Erythroblast (primary cell): ENCODE measurements at places on chromosomes 6 and 20.

DNA sequence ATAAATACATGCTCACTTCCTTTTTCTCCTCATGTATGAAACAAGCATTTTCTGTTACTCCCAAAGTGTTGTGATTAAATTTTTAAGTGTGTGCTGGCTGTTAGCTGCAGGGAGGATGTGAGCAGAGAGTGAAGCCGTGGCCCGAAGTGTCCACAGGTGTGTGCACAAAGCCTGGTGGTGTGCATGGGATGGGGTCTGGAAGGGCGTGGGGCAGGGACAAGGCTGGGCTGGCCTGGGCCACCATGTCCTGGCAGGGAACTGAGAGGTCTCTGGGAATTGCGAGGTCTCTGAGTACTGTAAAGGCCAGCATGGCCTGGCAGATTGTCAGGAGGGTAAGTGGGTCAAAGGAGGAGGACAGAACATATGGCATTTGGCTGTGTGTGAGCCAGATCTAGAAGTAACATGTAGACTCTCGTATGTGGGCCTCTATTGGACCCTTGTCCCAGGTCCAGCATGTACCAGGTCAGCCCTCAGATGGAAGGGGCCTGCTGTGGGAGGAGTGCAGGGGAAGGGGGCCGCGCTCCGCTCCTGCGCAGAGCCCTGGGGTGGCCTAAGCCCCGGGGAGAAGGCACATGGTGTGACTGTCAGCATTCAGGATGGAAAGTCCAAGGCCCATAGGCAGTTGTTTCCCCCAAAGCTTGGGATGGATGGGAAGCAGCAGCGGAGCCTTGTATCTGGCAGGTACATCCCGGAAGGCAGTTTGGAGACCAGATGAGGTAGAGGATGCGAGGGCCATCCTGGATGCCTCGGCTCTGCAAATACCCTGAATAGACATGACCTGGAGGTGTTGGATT, 45.1 kb upstream of the PHACTR3 start:
- no peak for DNase-seq

- DNase-seq: no peak
Observed at GRCh38 chr20:1374246-1374645, 18.6 kb downstream of the FKBP1A start.

- DNase-seq: no peak
Observed at GRCh38 chr6:29917857-29918256, 24.5 kb upstream of the HLA-A start.

DNA sequence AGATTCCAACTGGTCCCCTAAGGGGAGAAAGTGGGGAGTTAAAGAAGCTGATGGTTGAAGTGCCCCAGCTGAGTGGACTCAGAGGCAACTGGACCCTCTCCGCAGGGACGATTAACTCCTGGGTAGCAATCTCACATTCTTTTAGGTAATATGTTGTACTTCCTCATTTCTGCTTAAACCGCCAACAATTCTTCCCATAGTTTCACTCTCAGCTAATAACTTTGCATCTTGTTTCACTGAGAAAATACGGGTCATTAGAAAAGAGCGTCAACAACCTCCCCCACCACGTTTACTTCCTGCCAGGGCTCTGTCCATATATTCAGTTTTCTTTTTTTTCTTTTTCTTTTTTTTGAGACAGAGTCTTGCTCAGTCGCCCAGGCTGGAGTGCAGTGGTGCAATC, 39.5 kb upstream of the CHD6 start:
- DNase-seq: no peak

DNA sequence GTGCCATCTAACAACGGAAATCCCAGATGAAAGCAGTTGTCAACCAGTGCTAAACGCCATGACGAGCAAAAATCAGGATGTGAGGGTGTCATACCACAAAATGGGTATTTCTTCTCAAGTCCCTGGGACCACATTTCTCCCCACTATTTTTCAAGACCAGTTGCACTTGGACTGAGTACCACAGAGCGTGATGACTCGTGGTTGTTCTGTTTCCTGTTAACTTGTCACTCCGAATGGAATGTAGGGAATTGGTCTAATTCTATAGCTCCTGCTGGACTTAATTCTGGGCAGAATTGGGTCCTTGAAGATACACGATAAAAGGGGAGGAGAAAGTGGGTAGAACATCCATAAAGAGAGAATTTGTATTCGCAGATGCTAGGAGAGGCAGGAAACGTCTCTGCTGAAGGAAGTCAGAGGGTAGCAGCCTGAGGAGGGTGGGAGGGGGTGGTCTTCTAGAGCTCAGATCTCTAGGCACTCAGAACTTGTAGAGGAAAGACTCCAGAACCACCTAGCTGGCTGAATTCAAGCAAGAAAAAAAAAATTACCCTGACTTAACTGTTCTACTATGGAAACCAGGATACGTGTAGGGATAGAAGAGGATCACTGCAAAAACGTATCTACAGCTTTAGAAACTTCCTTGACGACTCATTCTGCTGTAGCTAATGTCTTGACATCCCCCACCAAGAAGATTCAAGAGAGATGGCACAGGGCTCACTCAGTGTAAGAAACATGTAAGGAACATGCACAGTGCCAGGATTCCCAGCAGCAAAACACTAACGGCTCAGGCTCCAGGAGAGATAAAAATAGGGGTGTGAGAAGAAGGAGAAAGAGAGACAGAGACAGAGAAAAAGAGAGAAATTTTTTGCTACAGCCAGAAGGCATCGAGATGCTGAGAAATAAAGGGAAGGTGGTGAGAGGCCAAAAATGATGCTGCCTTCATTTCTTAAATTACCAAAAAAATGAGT, 494.7 kb downstream of the CD83 start:
- DNase-seq: no peak
